T-helper 17 cell (primary cell): ENCODE measurements at places on chromosomes 13 and 19.

GRCh38 chr13:93466502-93467036, 240.0 kb downstream of the GPC6 start:
- no peak for DNase-seq

GRCh38 chr13:21324803-21325202, 134.3 kb downstream of the ZDHHC20 start:
- DNase-seq, result no peak

- DNase-seq, result no peak
Measured at GRCh38 chr19:44566984-44567383, 37.5 kb upstream of the CEACAM20 start.

- no peak for DNase-seq
Measured at GRCh38 chr19:47540748-47541147, 25.9 kb upstream of the NAPA start.

DNA sequence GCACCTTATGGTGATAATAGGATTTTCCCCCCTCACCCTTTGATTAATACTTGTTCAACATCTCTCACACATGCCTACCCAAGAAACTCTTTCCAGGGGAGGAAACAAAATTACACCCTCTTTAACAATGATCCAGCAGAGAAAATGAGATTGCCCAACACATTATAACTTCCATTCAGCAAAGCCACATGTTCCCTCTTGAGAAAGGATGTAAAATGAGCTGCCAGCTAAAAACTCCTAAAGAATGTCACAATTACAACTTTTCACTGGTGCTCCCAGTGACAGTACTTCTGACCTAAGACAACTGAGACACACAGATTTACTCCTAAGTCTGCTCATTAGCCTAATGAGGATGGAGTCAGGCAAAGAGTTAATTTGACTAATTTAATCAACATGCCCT, 621.4 kb downstream of the DIAPH3 start:
- DNase-seq, result no peak

DNA sequence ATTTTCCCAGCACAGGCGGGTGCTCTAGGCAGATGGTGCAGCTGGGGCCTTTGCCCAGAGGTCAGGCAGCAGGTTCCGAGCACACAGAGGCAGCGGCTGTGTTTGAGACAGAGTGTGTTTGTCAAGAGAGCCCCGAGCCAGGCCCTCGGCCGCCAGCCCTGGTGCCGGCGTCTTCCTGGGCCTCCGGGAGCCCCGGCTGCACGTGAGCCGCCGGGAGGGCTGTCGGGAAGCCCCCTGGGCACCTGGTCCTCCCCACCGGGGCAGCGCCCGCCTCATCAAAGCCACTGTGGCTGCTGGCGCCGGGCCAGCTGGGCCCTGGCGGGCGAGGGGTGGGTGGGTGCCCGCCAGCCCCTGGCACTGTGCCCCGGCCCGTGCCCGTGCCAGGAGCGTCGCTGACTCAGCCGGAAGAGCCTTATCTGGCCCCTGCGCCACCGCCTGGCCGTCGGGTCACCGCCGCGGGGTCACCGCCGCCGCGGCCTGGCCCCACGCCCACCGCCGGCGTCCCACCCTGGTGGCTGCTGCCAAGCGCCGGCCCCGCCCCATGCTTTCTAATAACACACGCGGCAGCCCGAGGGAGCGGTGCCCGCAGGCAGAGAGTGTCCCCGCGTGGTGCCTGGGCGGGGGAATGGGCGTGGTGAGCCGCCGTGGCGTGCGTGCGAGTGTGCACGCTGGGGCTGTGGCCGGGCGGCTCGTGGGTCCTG, 14.9 kb downstream of the ARID3A start:
- peak; percentile 73 for DNase-seq

DNA sequence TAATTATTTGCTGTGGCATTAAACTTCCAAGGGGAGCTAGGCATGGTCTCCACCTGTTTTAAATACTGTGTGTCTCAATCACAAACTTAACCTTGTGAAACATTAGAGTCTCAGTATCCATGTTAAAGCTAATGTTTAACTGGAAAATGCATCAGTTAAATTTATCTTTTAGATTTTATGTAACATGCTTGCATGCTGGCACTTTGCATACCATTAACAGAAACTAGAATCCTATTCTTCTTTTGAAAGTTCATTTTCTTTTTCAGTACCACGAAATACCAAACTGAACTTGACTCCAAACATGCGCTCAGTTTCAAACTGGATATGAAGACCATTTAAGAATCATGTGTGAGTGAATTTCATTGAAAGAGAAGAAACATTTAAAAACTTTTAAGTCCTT, 328.9 kb upstream of the SLC10A2 start:
- no peak for DNase-seq

GRCh38 chr13:102504002-102504401, 92.8 kb upstream of the TPP2 start:
- no peak for DNase-seq

DNA sequence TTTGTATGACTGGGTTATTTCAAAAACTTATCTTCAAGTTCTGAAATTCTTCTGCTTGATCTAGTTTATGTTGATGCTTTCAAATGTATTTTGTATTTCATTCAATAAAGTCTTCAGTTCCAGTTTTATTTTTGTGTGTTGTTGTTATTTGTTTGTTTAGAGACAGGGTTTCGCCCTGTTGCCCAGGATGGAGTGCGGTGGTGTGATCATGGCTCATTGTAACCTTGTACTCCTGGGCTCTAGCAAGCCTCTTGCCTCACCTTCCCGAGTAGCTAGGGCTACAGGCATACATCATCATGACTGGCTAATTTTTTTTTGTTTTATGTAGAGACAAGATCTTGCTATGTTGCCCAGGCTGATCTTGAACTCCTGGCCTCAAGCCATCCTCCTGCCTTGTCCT, 40.3 kb upstream of the ARHGEF7 start:
- no peak for DNase-seq

DNA sequence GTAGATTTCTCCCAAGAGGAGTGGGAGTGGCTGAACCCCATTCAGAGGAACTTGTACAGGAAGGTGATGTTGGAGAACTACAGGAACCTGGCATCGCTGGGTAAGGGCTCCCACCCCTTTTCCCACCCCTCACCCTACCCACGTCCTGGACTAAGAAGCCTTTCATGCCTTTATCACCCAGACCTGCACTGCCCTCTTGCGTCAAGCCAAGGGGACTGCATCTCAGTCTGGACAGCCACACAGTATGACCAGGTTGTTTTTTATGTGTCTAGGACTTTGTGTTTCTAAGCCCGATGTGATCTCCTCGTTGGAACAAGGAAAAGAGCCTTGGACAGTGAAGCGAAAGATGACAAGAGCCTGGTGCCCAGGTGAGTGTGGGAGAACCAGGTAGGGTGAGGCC, 8.8 kb downstream of the ZFP28 start:
- DNase-seq, result no peak

GRCh38 chr19:54630782-54631181, 498 bp downstream of the LILRB1 start:
- DNase-seq, result no peak

DNA sequence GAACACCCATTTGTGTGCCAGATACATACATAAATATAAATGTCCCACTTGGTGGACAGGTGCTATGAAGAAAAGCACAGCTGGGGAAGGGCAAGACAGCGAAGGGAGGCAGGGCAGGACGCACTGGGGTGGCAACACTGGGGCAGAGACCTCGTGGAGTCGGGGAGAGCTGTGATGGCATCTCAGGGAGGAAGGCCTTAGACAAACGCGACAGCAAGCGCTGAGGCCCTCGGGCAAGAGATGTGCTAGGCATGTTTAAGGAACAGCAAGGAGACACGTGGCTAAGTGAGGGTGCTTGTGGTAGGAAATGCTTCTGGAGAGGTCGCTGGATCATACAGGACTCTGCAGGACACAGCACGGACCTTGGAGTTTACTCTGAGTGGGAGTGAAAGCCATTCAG, 23.3 kb upstream of the CCNP start:
- DNase-seq, result no peak

DNA sequence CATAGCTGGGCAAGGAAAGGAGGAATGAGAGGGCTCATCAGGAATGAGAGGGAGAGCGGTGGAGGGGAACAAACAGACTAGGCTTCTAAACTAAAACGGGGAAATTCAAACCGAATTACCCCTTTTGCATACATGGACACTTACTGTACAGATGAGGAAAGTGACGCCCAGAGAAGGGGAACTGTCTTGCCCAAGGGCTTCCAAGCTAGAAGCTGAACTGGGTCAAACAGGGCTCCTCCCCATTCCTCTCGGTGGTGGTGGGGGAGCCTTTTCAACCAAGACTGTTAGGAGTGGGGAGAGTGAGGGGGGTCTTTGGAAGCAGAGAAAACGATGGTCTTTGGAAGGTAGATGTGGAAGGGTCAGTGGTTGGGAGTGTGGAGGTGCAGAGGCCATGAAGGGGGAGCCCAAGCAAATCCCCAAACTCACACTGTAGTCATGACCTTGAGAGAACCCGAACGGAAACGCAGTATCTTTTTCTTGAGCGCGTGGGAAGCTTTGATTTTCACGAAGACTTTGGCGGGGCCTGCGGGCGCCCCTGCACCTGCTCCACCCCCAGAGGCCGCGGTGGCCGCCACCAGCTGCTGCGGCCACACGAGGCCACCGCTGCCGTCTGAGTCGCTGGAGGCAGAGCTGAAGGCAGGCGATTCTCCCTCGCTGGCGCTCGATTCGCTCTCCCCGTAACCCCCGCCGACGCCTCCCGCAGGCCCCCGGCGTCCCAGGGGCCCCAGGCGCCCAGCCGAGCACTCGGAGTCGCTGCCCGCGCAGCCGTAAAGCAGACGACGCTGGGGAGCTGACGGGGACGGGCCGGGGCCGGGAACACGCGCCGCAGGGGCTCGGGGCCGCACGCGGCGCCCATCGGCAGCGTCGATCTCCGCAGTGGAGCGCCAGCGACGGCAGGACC, 12.3 kb upstream of the GNG8 start:
- DNase-seq, result no peak

DNA sequence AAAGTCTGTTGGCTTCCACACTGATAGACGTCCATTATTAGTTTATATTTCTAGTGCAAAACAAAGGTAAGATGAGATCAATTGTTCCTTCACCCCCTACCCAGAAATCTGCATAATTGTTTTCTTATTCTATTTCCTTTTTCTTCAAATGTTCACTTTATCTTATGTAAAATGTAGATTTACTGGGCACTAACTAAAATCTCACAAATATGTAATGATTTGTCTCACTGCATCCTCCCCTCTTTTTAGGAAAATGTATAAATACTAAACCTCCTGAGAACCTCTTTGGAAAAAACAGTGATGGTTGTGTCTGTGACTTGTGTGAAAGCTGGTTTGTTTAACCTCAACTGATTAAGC, 1377.2 kb upstream of the MIR17HG start:
- no peak for DNase-seq
